Smooth muscle cell of bladder (primary cell): ENCODE measurements at places on chromosomes 5 and 9. TPM values are rescaled to one million over a fixed set of nuclear protein-coding genes. Genes with fewer than 3 reads are reported as not detected.

The ZNF483 gene
- total RNA-seq = 1.00 and 2.2 TPM in 2 replicates

The ALDOB gene
- 0.09 TPM in 1 of 2 replicates, not detected in the other for total RNA-seq

The SH3PXD2B gene
- 23.0 and 27.2 TPM in 2 replicates for total RNA-seq

The NR4A3 gene
- total RNA-seq = 0.55 and 1.00 TPM in 2 replicates

The FST gene
- total RNA-seq = 68.3 and 70.4 TPM in 2 replicates

The FOXI1 gene
- not detected in 2 replicates for total RNA-seq

The BASP1 gene
- total RNA-seq = 241 and 276 TPM in 2 replicates

The CDX1 gene
- under 0.01 and 0.09 TPM in 2 replicates for total RNA-seq
